NAMALWA (cell line): ENCODE measurements at places on chromosomes 4 and X.

DNA sequence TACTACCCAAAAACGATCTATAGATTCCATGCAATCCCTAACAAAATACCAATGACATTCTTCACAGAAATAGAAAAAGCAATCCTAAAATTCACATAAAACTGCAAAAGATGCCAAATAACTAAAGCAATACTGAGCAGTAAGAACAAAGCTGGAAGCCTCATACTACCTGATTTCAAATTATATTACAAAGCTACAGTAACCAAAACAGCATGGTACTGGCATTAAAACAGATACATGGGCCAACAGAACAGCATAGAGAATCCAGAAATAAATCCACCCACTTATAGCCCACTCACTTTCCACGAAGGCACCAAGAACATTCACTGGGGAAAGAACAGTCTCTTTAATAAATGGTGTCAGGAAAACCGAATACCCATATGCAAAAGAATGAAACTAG, 74.7 kb downstream of the PHF8 start:
- no peak for DNase-seq

GRCh38 chr4:48205107-48205506, 64.5 kb downstream of the TEC start:
- no peak for DNase-seq

DNA sequence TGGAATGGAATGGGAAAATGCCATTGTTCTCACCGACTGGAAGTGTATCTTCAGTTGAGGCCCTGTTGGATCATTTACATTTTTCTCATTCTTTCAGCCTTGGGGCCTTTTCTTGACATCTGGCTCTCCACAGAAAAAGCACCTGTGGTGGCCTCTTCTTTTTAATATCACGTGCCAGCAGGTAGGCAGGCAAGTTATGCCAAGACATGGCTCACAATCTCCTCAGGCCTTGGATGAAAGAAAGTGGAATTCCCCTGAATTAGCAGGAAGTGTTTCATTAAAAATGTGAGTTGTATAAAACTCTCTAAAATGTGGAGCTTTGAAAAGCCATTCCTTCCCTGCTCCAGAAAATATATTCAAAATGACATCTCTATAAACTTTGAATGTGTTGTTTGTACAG, 122.1 kb downstream of the FRAS1 start:
- DNase-seq: no peak

DNA sequence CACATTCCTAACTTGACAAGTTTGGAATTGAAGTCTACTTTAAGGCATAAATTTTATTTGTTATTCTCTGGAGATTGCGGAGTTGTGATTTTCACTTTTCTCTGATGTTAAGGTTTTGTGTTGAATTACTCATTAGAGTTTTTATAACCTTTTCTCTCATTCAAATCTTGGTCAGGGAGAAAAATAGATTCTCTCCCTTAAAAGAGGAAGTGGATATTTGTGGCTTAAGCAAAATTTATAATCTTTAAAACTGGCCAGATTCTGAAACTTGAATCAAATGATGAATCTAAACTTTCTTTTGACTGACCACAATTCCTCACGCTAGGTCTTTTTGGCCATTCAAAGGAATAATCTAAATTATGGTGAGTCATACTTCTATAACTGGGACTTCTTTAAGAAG, 361.4 kb downstream of the TEX13C start:
- no peak for DNase-seq

GRCh38 chr4:15809466-15809865, 31.3 kb downstream of the CD38 start:
- no peak for DNase-seq

- no peak for DNase-seq
These were observed 262.2 kb downstream of the ARHGAP10 start for GRCh38 chr4:147994076-147994475.

DNA sequence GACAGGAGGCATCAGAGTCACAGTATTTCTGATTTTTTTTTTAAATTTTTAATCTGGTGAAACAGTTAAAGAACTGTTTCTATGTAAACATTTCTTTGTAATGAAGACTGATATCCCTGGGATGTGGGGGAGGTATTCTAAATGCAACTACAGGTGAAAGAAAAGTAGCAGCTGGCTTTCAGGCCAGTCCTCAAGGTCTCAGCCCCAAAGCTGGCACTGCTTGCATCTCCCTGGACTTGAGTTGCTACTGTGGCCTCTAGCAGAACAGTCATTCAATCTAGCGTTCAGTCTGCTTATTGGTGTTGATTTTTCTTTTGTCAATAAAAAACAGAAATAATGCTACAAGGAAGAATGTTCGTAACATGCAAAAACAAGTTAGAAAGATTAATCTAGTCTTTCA, 4.9 kb downstream of the MBNL3 start:
- DNase-seq: peak; percentile 2

GRCh38 chrX:47643926-47644325, 6.4 kb downstream of the ELK1 start:
- peak; percentile 36 for DNase-seq

DNA sequence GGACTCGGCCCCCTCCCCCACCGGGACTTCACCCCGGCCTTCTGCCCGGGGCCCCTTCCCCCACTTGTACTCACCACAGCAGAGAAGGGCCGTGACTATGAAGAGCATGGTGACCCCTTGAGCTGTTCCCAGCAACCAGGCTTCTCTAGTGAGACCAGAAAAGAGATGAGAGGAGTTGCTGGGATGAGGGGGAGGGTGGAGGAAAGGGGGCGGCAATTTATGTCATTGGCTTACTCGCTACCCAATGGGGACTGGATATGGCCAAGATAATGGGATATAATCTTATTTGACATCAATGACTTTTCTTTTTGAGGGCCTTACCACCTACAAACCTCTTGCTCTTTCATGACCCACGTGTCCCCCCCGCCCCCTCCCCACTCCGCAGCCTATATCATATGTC, 9.9 kb downstream of the IGSF1 start:
- DNase-seq: no peak

GRCh38 chr4:99630857-99631360, 26.7 kb downstream of the C4orf54 start:
- no peak for DNase-seq

DNA sequence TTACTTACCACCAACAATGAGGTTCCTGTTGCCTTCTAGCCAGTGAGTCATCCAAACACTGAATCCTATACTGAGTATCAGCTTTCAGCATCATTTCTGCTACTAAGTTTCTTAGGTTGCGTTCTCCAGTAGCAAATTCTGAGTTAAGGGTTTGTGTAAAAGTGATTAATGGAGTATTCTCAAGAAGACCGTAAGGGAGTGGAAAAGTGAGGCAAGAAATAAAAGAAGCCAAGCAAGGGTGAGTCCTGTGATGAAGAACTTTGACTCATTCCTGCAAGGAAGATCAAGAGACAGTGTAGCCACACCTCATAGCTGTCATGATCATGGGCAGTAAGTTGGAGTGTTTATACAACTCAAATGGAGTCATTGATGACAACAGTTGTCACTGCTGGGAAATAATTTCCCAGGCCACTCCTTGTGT, 446.2 kb downstream of the RAPGEF2 start:
- no peak for DNase-seq

GRCh38 chr4:77800483-77801259, 18.5 kb downstream of the CNOT6L start:
- no peak for DNase-seq

DNA sequence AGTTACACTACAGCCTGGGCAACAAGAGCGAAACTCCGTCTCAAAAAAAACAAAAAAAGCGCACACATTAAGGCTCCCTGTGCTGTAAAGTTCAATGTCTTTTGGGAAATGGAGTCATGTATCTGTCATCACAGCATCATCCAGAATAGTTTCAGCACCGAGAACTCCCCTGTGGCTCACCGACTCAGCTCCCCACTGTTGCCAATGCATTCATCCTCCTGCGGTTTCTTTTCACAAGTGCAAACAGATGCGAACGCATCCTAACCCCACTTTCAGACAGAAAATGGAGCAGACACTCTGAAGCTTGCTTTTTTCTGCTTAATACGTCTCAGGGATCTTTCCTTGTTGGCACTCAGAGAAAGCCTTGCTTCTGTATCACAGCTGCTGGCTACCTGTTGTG, 13.8 kb upstream of the SH3TC1 start:
- no peak for DNase-seq

GRCh38 chr4:176981551-176981950, 188.8 kb upstream of the VEGFC start:
- no peak for DNase-seq

- DNase-seq: peak; percentile 64
These were observed 4.0 kb downstream of the NUDT10 start for GRCh38 chrX:51336584-51336983.

DNA sequence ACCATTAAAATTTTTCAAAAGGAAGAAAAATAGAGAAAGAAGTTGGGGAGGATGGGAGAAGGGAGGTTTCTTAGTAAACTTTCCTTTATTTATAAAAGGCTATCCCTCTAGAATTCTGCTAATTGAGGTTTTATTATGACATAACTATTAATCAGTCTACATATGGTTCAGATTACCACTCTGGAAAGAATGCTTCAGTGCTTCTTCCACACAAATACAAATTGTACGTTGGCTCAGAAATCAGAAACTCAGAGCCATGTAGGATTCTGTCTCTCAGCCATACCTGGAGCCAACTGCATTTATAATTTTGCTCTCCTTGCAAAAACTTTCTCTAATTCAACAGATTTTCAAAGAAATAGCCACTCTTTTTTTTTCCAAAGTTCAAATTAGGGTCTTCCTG, 37.1 kb downstream of the SRPX start:
- no peak for DNase-seq

DNA sequence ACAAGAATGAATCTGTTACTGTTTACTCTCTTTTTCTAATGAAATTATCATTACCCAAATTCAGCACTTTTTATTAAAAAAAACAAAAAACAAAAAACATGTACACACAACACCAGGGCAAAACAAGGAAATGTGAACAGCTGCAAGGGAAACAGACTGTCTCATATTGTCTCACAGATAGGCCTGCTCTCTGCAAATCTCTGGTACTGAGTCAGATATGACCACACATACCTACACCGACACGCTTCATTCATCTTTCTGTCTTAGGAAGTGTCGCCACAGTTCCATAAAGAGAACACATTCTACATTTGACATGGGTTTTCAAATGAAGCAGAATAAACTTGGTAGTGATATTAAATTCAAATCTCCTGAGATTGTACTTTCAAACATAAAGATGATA, 92.2 kb upstream of the GPR34 start:
- DNase-seq: peak; percentile 30

DNA sequence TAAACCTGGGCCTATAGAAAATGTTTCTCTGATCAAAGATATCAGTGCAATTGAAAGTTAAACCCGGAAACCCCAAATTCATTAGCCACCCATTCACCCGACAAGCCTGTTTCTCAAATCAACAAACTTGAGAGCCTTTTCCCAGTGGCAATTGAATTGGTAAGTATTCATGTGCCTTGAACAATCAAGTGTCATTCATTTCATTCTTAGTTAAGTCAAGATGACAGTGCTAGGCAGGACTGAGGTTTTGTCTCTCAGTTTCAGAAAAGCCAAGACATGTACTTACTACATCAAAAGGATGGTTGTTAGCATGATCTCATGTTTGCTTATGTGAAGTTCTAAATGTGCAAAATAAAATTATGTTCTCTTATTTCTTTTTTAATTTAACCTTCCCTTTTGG, 32.3 kb downstream of the CC2D2A start:
- no peak for DNase-seq

DNA sequence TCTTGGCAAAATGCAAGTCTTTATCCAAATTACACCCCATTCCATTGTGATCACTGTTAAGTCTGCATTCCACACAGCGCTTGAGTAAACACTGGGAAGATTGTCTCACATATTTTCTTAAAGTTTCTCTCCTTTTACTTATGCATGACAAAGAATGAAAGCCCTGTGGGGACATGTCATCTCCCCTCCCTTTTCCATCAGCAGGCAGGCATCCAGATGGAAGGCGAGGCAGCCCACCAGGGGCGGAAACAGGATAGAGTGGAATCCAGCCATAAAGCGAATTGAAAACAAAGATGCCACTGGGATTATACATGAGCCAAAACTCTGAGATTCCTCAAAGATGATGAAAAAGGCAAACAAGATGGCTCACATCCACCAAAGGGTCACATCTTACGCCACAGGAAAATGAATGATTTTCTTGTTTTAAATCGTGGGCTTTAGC, 78.2 kb downstream of the AFAP1 start:
- no peak for DNase-seq

GRCh38 chrX:39019056-39019455, 217.8 kb downstream of the MID1IP1 start:
- DNase-seq: no peak

DNA sequence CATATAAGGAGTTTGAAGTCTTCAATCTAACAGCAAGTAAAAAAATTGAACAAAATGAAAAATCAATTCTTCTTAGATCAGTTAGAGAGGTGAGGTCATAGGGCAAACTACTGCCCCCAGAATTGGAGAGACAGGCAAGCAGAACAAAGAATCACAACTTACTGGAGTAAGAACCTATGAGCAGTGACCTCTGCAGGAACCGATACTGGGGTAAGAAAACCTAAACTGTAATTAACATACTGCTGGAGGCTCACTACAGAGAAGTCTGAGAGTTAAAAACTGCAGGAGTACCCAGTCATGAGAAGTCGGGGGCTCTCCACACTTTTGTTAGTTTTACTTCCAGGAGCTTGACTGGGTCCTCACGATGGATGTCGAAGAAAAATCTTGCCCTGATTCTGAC, 16.0 kb downstream of the CLDN22 start:
- no peak for DNase-seq

DNA sequence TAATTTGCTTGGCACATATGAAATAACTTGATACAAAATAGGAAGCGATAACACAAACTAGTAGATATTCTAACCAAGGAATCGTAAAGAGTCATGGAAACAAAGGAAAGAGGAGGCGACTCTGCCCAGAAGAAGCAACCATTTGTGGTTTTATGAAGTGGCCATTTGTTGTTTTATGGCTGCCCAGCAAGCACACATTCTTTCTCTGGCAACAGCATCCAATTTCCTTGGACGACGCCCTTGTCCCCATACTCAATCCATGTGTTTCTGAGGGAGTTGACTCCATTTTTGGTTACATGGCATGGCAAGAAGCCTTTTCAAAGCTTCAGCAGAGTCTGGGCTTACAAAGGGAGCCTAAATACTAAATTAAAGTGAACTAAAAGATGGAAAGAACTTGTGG, 295.1 kb downstream of the INPP4B start:
- no peak for DNase-seq

- no peak for DNase-seq
These were observed 47.4 kb downstream of the WWC2 start for GRCh38 chr4:183146478-183146877.

GRCh38 chrX:110425222-110426154, 66.8 kb downstream of the RTL9 start:
- DNase-seq: no peak

DNA sequence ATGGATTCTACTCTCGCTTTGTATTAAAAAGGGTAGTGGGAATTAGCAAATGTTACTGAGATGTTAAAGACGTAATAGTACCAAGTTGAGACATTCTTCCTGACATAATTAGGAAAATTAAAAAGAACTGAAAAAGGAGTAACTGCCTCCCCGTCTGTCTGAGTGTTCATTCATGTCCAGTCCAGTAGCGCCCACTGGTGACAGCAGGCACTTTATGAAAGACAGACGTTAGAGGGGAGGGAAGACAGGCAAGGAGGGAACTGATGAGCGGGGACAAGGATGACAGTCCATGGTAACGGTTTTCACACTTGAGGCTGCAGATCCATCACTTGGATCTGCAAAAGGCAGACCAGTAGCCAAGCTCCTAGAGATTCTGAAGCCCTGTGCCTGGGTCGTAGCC, 326.7 kb downstream of the STK32B start:
- no peak for DNase-seq
